ENCODE measurements at places on chromosomes 5 and 9.

GRCh38 chr9:133792721-133793470 is 54.7 kb upstream of the SARDH start:
- peak; percentile 4 for DNase-seq

GRCh38 chr9:129550199-129550839 is 70.6 kb downstream of the C9orf50 start:
- DNase-seq, result no peak

DNA sequence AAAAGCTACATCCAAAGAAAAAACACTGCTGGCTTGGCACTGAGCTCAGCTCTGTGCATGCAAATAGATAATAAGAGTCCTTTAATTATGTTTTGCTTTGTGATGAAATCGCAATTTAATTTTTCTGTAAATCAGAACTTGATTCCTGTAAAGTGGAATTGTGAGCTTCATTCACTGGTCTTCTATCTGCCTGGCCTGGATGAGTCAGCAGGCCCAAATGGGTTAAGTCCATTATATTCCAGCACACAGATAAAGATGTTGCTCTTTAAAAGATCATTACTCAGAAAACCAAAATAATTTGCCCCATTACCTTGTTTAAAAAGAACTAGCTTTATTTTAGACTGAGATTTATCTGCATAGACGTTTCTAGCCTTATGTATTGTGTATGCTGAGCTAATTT is 90.4 kb downstream of the CARTPT start:
- DNase-seq, result no peak

GRCh38 chr9:23426144-23426543 is 399.9 kb downstream of the ELAVL2 start:
- DNase-seq, result no peak

DNA sequence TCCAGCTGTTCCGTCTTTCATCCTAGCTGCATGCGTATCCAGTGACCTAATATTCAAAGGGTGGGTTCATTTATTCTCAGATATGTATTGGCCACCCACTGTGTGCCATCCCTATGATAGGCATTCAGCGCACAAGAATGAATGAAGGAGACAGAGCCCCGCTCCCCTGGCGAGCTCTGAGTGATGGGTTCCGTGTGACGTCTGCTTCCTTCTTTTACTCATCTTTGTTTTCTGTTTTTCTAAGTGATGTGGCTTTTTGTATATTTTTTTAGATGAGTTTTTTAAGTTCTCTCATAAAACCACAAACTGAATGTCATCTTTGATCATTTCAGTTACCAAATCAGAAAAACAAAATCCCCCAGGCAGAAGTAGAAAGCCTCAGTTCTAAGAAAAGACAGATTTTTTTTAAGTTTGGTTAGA is 168.3 kb upstream of the OTULINL start:
- DNase-seq, result no peak

DNA sequence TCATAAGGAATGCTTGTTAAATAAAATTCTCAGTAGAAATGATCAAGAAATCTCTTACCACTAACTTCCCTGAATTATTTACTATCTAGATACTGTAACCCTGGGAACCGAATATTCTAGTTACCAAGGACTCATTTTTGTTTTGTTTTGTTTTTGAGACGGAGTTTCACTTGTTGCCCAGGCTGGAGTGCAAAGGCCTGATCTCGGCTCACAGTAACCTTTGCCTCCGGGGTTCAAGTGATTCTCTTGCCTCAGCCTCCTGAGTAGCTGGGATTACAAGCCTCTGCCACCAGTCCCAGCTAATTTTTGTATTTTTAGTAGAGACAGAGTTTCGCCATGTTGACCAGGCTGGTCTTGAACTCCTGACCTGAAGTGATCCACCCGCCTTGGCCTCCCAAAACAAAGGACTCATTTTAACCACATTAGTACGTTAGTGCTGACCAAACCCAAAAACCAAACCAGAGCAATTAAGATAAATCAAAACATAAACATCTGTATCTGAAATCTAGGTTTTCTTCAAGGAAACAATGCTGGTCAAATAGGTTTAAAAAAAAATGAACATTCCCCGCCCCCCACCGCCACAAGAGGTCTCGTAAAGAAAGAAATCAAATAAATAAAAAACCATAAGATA is 3.7 kb downstream of the TXN start:
- DNase-seq, result no peak

All from activated CD8-positive, alpha-beta memory T cell treated with anti-CD3 and anti-CD28 coated beads for 4 hours (primary cell).